ENCODE measurements at places on chromosomes 7 and 10.

DNA sequence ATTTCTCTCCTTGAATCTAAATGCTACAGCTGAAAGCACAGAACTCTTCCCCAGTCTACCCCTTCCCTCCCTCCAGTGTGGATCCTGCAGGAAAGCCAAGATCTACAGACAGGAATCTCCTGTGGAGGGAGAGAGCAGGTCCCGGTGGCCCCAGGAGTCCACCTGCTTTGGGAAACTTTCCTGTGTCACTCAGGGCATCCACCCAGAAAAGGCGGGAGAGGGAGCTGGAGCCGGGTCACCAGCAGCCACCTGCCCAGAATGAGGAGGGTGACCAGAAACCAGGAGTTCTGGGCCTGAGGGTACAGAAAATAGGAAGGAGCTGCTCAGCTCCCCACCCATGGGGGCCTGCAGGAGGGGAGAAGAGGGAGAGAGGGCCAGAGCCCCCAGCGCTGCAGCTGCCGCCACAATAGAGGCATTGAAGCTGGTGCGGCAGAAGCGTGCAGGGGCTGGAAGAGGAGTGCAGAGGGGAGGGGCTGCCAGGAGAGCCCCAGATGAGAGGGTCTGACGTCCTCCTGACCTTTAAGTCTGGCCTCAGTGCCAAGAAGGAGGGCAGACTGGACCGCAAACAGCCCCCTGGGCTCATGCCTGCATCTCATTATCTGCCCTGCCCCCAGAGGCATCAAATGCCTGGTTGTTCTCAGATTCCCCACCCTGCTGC is 56.3 kb upstream of the TMEM72 start:
- no peak for DNase-seq

- DNase-seq: peak; percentile 83
Observed at GRCh38 chr7:95511716-95512260, 26.0 kb downstream of the ASB4 start.

GRCh38 chr10:75228834-75229233 is 6.9 kb downstream of the COMTD1 start:
- no peak for DNase-seq

DNA sequence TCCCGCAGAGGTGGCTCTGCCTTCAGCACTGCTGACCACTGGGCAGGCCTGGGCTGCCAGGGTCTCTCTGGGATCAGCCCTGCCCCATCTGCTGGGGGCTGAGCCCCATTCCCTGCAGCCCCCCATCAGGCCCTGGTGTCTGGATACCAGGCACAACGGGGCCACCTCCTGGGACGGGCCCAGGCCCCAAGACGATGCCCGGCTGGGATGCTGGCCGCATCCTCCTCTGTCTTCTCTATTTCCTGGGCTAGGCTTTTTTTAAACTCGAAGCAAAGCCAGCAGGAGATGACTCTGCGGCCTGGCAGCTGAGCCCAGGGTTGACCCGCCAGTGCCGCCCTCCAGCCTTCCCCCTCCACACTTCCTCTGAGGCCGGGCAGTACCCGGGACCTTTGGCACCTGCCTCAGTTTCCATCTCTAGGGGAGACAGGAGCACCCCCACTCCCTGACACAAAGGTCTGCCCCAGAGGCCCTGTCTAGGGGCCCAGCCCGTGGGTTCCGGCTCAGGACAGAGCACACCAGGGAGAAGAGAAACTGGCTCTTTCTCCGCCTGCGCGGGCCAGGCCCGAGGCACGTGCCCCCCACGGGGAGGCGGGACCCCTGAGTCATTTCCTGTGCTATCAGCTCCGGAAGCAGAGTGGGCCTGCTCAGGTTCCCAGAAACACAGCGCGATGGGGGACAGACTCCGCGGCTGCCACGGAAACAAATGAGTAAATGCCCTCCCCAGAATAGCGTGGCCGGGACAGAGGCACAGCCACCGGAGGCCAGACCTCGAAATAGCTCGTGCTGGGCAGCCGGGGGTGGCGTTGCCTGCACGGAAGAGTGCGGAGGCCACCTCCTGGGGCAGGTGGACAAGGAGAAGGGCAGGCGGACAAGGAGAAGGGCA is 84.6 kb upstream of the PDGFA start:
- DNase-seq: no peak

DNA sequence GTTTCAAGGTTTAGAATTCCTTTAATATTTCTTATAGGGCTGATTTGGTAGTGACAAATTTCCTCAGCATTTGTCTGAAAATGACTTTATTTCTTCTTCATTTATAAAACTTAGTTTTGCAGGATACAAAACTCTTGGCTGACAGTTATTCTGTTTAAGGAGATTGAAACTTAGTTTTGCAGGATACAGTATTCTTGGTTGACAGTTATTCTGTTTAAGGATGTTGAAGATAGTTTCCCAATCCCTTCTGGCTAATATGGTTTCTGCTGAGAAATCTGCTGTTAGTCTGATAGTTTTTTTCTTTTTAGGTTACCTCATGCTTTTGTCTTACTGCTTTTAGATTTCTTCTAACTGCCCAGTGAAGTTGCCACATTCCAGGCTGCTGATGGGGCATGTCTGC is 186.8 kb downstream of the ITGB1 start:
- DNase-seq: no peak

- no peak for DNase-seq
Observed at GRCh38 chr7:113636727-113637421, 281.9 kb downstream of the PPP1R3A start.

GRCh38 chr10:76136961-76137360 is 705.5 kb downstream of the LRMDA start:
- DNase-seq: no peak

- DNase-seq: no peak
Observed at GRCh38 chr10:451021-451471, 238.4 kb downstream of the DIP2C start.

DNA sequence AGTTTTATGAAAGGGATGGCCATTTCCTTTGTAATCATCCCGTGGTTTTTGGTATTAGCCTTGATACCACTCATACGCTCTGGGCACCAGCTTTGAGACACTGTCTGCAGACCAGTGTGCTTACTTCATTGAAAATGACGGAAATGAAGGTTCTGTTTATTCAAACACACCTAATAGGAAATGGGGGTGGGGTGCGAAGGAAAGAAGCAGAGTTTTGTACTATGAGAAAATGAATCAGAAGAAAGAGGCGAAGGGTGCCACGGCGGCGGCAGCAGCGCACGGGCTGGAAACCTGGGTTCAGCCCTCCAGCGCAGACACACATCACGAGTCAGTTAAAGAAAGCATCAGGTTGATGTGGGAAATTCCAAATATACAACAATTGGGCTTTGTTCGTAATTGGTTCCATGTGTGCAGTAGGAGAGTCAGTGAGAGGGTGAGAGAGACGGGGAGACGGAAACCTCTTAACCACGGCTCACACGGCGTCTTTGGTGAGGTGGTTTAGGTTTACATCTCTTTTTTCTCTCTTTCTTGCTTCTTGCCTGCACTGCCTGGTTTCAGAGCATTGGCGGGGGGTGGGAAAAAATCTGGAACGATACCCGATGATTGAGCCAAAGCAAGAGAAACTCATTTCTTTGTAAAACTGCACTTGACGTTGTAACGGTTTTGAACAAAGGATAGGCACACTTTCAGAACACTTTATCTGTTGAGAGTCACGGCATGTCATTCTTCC is 321.2 kb downstream of the FRMD4A start:
- peak; percentile 31 for DNase-seq

GRCh38 chr10:130403153-130404075 is 267.2 kb downstream of the GLRX3 start:
- no peak for DNase-seq

DNA sequence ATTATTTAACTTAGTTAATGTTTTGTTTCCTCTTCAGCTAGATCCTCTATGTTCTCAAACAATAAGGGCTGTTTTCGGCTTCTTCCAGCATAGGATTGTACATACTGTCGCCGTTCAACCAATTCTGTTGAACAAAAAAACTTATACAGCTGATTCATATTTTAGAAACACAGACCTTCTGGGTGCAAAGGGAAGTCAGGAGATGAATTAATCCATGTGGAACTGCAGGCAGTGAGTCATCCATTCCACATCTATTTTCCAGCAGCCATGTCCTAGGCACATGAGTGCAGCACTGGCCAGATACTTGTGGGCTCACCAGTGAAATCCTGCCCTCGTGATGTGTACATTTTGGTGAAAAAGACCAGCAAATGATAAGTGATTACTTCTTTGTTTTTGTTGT is 163.2 kb downstream of the JAZF1 start:
- DNase-seq: no peak

DNA sequence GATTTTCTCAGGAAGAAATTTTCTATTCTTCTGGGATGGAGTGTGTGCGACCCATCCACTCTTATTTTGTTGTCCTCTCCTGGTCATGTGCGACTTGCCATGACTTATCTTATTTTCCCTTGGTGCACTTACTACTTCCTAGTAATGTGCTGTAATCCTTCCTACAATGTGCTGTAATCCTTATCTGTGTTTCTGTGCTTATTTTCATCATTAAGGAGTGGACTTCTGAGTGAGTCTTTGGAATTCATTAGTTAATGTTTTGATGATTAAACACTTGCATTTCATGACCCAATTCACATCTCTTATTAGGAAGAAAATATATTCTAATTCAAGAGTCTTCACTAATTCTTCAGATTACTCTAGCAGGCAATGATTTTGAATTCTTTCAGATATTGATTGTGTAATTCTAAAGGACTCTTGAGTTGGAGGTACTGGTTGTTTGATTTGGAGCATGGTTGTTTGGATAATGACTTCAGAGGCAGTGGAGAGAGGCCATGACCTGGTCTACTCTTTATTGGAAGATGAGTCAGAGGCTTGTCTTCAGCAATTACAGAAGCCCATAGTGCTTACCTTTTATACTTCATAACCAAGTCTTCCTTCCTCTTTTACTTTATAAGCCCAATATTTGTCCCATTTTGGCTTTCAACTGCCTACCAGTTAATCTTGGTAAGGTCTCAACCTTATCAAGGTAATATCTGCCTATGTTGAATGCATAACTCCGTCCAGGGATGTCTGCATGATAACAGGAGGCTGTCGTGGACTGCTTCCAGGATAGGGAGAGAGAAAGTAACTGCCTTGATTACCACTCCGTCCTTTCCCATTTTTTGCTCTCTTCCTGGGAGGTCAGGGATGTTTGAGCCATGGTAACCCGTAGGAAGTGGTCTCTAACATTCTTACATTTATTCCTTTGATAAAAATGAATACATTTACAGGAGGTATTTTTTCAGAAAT is 278.3 kb upstream of the SP8 start:
- no peak for DNase-seq

GRCh38 chr10:128628252-128628651 is 502.0 kb upstream of the MKI67 start:
- no peak for DNase-seq

- no peak for DNase-seq
Observed at GRCh38 chr10:4475827-4476490, 350.0 kb upstream of the AKR1E2 start.

DNA sequence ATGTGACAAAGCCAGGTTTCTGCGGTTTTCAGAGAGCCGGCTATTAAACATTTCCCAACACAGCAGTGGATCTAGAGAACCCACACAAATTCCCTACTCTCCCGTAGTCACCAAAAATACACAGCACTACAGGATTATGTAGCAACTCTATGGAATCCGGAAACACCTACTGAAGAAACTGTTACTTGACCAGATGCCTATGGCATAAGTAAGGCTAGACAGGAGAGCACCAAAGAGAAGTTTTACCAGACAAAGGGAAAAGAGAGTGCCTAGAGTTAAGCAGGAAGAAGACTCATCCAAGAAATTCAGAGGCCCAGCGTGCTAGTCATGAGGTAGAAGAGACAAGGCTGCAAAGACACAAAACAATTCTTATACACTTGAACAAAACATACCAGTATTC is 321.1 kb downstream of the PARD3 start:
- no peak for DNase-seq

DNA sequence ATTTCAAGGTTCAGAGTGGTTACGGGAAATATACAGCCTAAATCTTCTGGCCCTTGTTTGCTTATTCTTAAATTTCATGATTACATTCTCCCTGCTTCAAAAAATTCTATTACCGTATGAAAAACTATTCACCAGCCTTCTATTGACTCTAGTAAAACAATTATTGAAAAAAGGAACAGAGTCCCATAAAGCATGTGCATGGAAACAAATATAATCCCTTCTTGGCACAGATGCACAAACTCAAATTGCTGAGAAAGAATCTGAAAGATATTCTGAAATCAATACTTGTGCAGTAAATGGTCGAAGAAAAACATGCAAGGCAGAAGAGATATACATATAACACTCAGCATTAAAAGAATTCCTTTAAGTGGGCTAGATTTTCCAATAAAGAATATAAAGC is 83.6 kb downstream of the LRRN3 start:
- DNase-seq: no peak

DNA sequence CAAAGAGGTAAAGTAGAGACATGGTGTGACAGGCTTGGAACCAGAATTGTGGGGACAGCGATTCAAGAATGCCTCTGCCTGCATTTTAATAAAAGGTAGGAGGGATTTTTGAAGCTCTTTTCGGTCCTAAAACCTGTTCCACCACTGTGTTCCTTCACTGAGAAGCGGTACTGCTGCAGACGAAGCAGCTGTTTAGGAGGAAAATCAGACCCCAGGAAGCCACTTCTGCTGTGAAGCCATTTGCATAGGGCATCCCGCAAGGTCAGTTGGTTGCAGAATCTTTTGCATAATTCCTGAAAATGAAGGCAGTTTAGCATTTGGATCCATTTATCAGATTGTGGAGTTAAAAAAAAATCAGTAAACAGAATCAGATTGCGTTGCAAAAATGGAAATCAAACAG is 183.3 kb upstream of the PRKCQ start:
- peak; percentile 45 for DNase-seq

- no peak for DNase-seq
Observed at GRCh38 chr7:88462799-88463198, 156.1 kb upstream of the STEAP4 start.

DNA sequence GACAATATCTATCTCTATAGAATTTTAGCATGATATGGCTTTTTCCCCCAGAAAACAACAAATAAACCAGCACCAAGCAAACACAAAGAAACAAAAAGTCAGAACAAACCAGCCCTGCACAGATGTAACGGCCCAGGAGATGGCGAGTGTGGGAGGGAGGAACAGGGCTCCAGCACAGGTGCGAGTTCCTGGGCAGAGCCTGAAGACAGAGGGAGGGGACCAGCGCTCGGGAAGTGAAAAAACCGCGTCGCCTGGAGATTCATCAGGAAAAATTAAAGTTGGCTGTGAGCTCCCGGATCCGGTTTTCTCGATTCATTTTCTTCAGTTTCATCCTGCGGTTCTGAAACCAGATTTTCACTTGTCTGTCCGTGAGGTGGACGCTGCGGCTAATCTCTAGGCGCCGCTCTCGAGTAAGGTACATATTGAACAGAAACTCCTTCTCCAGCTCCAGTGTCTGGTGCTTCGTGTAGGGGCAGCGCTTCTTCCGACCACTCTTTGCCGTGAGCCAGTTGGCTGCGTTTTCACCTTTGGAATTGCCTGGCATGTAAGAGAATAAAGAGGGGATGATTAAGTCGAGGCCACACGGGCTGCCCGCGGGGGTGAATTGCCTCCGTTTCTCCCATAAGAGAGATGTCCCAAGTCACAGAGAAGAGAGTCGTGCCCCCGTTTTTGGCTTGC is 2.3 kb downstream of the HOXA10 start:
- no peak for DNase-seq

GRCh38 chr7:155732286-155732685 is 80.0 kb downstream of the SHH start:
- no peak for DNase-seq

DNA sequence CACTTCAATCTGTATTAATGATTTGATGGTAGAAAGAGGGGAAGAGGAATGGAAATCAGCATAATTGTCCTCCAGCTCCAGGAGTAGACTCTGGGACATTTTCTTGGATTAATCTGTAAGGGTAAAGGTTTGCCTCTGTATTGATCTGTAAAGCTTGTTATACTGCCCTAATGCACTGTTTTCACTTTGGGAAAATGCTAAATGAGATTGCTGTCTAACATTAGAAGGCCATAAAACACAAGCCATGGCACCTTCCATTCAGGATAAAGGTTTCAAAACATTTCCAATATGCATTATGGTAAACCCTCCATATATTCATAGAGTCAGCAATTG is 222.8 kb upstream of the PLXNA4 start:
- DNase-seq: no peak
